Stimulated activated CD4-positive, alpha-beta T cell treated with anti-CD3 and anti-CD28 coated beads, Interleukin-12 subunit alpha, Interleukin-12 subunit beta, amount 100 ng/mL, for 48 hours (primary cell): ENCODE measurements at places on chromosomes 3 and 15.

GRCh38 chr3:8320711-8321458 is 180.7 kb upstream of the LMCD1 start:
- no peak for DNase-seq

DNA sequence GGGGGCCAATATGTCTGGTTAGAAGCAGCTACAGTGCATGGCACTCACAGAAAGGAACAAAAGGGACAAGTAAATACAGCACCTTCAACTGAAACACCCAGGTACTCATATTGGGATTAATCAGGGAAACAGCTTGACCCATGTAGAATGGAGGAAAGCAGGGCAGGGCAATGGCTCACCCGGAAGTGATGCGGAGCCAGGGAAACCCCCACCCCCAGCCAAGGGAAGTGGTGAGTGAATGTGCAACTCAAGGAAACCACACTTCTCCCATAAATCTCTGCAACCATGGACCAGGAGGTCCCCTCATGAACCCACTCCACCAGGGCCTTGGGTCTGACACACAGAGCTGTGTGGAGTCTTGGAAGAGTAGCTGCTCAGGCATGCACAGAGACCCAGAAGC is 117.1 kb downstream of the MTHFS start:
- no peak for DNase-seq

- no peak for DNase-seq
Measured at GRCh38 chr3:165462636-165463334, 266.6 kb upstream of the SLITRK3 start.

GRCh38 chr3:40186508-40186907 is 123.0 kb upstream of the EIF1B start:
- no peak for DNase-seq

DNA sequence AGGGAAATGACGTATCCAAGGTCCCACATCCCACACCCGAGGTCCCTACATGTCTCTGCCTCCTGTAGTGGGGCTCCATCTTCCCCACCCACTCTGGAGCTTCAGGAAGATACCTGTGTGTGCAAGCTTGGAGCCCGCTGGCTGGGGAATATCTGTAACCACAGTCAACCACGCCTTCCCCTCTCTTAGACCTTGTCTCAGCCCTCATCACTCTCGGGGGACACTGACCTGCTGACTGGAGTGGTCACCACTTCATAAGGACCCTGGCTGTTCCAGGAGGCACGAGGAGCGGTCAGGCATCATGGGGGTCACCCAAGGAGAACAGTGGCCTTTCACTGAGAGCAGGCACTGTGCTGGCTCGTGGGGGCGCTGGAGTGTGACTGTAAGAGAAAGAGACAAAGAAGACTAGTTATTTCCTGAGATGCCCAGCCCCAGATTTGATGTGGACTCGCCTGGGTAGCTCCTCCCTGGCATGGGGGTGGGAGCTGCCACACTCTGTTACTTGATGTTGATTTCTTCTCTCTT is 48.6 kb downstream of the CTXND1 start:
- no peak for DNase-seq

DNA sequence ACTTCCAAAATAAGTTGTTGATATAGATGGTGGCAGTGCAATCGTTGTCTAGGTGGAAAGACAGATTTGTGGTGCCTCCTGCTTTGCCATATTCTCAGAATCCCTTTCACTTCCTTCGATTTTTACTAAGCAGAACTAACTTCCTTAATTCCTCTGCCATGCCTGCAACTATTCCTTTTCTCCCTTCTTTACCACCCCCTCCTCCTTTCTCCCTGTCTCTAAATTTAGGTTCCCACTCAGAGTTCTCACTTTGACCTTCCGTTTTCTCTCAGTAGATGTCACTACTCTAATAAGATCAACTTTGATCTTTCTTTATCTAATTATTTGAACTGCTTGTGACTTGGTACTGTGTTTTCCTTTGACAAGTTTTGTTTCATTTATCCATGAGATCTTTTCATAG is 351.2 kb downstream of the LPP start:
- no peak for DNase-seq

DNA sequence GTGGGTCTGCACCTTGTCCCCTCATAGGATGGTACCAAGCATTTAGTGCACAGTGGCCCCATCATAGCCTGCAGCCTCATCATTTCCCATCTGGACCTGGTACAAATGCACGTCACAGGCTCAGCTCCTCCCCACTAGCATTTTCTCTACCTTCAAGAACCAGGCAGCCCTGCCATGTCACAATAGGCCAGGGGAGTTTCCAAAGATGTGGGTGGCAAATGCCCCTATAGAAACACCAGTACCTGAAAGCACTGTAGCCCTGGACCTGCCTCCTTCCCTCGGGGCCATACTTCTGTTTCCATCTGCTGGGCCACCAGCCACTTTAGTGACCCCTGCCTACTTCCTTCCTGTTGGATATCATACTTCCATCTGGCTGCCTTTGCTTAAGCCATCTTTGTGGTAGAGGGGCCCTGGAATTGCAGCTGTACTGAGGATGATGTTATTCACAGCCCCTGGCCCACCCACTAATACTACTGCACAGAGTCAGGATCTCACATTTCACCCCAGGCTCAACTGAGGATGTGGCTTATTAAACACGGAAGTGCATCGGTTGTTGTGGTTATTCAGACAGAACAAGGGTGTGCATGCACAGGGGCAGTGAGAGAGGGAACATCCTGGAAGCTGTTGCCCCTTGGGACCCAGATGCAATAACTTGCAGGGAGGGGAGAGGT is 3.8 kb downstream of the TCTA start:
- peak; percentile 46 for DNase-seq

- no peak for DNase-seq
Measured at GRCh38 chr3:137108699-137109440, 151.1 kb downstream of the IL20RB start.

GRCh38 chr3:28039829-28040228 is 201.6 kb upstream of the CMC1 start:
- DNase-seq = no peak

DNA sequence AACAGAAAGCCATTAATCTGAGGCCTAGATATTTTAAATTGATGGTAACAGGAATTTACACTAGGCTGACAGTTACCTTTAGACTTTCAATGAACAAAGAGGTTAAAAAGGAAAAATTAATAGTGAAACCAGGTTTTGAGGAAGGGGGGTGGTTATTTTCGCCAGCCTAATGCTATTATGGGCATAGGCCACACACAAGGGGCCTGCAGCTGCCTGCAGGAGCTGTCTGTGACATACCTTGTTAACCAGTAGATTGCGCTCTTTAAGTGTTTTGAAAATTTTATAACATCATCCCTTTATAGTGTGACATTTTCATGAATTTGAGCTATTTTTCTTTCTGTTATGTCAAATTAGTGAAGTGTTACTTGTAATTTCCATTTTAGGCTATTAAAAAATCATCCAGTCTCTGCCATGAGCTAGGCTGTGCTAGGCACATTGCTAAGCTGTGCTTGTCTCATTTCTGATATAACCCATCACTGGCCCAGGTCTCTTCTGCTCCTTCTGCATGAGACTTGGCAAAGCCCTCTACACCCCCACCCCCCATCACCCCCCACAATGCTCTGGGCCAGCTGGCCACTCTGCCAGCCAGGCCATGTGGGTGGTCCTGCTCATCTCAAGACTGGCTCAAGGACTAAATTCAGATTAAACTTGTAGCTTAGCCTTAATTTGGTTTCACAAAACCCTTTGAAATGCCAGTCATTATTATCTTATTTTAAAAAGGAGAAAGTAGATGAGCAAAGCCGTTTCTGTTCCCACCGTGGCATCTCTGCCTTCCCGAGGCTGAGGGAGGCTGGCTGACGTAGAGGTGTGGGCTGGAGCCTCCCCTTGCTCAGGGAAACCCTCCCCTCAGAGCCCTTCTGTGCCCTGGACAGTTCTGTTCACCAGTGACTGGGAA is 48.4 kb upstream of the SEC22A start:
- no peak for DNase-seq

- no peak for DNase-seq
Measured at GRCh38 chr3:48962939-48963338, 27.1 kb upstream of the P4HTM start.

- no peak for DNase-seq
Measured at GRCh38 chr3:139358841-139359562, 15.2 kb downstream of the MRPS22 start.
